ENCODE measurements at places on chromosomes 11 and 22.

DNA sequence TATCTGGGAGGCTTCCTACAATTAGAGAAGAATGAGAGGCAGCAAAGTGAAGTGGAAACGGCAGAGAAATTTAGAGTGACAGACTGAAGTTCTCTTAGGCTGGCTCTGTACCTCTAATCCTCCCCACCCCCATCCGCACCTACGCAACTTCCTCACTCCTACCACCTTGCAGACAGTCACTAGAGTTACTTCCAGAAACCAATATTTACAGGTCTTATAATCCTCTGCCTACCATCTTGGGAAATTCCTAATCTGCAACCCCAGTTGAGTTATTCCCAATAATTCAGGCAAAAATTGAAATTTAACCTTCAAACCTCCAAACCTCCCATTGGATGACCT lies 71.7 kb downstream of the PAK1 start:
- DNase-seq, result no peak

DNA sequence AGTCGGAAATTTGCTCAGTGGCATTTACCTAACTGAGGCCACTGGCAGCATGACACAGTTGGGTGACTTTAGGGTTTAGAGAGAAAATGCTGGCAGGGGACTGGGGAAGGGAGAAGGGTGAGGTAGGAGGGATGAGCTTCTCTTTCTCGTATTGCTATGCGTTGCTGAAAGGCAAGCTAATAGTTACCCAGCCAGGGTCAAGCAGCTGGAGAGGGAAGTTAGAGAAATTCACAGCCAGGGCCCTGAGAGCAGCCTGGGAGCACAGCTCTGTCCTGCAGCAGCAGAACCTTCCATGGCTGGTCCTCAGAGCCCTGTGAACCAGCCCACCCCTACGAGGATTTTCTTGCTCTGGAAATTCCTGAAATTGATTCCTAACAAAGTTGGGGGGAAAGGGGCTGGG lies 679.6 kb downstream of the NTM start:
- DNase-seq, result no peak

GRCh38 chr11:123558536-123559315 lies 95.7 kb downstream of the SCN3B start:
- DNase-seq, result no peak

- no peak for DNase-seq
Measured at GRCh38 chr11:133385781-133386180, 146.5 kb downstream of the OPCML start.

DNA sequence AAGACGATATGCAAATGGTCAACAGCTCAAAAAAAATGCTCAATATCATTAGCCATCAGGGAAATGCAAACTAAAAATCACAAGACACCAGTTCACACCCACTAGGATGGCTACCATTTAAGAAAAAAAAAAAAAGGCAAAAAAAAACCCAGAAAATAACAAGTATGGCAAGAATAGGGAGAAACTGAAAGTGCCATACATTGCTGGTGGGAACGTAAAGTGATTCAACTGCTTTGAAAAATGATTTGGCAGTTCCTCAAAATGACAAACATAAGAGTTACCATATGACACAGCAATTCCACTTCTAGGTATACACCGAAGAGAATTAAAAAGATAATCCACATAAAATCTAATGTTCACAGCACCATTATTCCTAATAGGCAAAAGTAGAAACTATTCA lies 47.5 kb downstream of the PICALM start:
- DNase-seq, result no peak

- DNase-seq, result no peak
Measured at GRCh38 chr22:48782326-48782725, 1045.3 kb downstream of the BRD1 start.

- no peak for DNase-seq
Measured at GRCh38 chr22:30028731-30029130, 51.5 kb upstream of the HORMAD2 start.

GRCh38 chr11:90700789-90701439 lies 478.1 kb upstream of the CHORDC1 start:
- DNase-seq, result no peak

- no peak for DNase-seq
Measured at GRCh38 chr11:128691802-128692752, 1.8 kb upstream of the FLI1 start.

Data from NCI-H1930 (cell line).